ENCODE measurements at places on chromosomes 7 and 10.

DNA sequence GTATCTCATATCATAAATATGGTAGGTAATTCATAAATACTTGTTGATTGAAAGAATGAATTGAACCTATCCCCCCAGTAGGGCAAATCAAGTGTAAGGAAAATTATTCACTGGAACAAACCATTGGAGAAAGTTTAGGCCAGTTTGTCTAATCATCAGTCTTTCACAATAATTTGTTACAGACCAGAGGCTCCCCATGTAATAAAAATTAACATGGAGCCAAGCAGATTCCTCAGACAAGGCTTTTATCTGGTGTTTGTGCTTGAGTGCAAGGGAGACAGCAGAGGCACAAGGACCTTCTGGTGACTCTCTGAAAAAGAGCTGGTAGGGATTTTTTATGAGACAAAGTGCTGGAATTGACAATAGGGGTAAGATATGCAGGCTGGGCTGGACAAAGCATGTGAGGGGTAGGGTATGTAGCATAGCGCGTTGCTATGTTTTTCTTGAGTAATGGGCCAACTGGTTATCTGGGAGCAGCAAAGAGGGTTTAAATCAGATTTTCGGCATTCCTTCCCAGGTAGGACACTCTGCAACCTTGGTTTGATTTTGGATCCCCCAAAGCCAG, 7.8 kb upstream of the PANK1 start:
- no peak for DNase-seq

- no peak for DNase-seq
Observed at GRCh38 chr7:80708123-80708522, 69.7 kb downstream of the CD36 start.

- DNase-seq: no peak
Observed at GRCh38 chr10:18368682-18369081, 228.5 kb downstream of the CACNB2 start.

GRCh38 chr7:6279341-6279740, 6.9 kb upstream of the CYTH3 start:
- no peak for DNase-seq

- no peak for DNase-seq
Observed at GRCh38 chr10:9311702-9312499, 1257.4 kb downstream of the GATA3 start.

DNA sequence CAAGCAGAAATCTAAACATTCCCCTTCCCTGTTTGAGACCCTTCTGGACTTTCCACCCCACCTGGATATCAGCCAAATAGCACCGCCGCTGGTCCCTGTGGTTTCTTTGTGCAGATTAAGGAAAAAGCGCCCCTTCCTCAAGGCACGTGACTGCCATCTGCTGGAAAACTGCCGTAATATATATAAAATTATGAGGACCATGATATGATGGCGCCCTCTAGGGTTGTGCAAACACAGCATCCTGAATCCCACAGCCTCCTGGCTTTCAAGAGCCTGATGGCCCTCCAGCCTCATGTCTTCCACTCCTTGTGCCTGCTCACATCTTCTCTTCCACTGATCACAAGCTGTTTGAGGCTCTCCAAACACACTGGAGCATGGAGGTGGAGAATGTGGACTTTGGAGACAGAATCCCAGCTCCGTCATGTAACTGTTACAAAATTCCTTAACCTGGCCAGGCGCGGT, 121.3 kb downstream of the MYL10 start:
- DNase-seq: peak; percentile 13

- no peak for DNase-seq
Observed at GRCh38 chr10:125080296-125080695, 80.1 kb downstream of the CTBP2 start.

- DNase-seq: no peak
Observed at GRCh38 chr7:40569326-40569725, 434.5 kb downstream of the SUGCT start.

DNA sequence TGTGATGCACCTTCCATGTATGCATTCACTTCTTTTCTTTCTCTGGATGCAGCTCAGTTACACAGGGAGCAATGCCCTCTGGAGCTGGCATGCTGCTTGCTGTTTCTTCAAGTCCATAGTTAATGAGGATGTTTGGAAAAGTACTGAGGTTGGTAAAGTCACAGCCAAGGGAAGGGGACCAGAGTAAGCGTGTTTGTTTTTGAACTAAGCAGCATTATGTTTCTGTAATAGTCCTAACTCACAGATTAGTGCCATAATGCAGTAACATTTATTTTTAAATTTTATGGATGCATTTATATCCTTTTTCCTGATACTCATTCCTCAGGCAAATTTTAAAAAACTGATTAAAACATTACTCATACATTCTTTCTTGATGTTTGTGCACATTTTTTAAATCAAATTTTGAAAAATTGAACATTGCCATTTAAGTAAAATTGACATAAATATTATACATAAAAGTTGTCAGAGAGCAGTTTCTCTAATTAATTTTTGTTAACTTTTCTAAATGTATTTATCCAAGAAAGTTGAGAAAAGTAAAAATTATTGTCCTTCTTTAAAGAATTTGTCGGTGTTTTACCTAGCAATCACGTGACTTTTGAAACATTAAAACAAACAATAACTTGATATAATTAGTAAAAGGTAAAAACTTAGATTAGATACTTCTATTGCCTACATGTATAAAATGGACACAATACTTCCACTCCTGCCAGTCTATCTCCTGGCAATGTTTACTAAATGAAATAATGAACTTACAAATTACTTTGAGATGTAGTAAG, 659.6 kb upstream of the ANKRD30A start:
- no peak for DNase-seq

GRCh38 chr10:126337251-126337810, 50.9 kb downstream of the ADAM12 start:
- DNase-seq: no peak

GRCh38 chr7:23712368-23713284, 2.6 kb downstream of the STK31 start:
- no peak for DNase-seq

GRCh38 chr7:93258661-93259060, 26.5 kb downstream of the VPS50 start:
- DNase-seq: no peak
